Activated naive CD4-positive, alpha-beta T cell treated with anti-CD3 and anti-CD28 coated beads, Interleukin-2, amount 50 U/mL, for 16 hours (primary cell): ENCODE measurements at places on chromosomes 12 and 14.

GRCh38 chr12:74415633-74416032 lies 122.0 kb upstream of the ATXN7L3B start:
- no peak for DNase-seq

DNA sequence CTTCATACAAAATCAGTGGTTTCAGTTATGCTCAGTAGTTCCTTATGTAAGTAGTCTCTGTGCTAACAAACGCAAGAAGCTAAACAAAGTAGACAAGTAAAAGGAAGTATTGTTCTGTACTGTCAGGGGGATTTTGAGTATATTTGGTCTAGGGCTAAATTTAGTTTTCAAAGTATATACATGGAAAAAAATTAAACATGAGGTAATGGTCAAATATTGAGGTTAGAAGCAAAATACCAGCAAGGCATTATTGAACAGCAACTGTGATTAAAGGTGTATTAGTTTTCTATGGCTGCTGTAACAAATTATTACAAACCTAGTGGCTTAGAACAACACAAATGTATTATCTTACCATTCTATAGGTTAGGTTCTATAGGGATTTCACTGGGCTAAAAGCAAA lies 18.8 kb downstream of the GNG2 start:
- no peak for DNase-seq

DNA sequence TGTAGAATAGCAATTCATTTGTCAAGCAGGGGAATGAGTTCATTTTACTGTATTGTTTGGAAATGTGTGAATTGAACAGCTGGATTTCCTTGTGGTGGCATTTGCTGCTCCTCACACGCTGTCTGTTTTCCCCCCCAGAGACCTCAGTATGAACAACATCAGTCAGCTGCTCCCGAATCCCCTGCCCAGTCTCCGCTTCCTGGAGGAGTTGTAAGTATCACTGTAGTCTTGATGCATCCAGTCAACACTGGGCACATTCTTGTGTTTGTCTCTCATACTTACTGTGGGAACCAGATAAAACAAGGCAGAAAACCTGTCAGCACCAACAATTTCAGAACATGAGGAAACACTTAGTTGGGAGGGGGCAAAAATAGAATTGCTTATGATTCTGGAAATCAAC lies 64.9 kb downstream of the LGR5 start:
- no peak for DNase-seq

- no peak for DNase-seq
Observed at GRCh38 chr12:116558280-116559161, 660 bp upstream of the MAP1LC3B2 start.

DNA sequence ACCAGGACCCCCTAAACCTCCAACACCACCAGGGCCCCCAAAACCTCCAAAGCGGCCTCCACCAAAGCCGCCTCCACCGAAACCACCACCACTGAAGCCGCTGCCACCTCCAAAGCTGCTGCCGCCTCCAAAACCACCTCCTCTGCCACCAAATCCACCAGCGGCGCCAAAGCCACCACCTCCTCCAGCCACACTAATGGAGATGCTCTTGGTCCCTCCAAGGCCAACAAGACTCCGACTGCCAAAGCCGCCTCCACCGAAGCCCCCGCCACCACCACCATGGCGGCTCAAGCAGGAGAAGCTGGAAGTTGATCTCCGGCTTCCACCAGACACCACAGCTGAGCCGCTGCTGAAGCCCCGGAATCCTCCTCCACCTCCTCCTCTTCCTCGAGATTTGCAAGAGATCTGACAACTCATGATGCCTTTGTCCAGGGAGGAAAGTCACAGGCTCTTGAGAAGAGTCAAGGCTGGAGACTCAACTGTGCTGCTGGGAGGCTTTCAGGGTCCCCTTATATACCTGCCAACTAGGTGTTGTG lies at the start of gene KRT2:
TSS of gene KRT2 (minus strand) at position 486 of the 536 bp plus-strand sequence. CDS start at position 417, 69 bp downstream.
- no peak for DNase-seq

- DNase-seq = no peak
Observed at GRCh38 chr12:9944391-9944790, 12.2 kb upstream of the CLEC2A start.

DNA sequence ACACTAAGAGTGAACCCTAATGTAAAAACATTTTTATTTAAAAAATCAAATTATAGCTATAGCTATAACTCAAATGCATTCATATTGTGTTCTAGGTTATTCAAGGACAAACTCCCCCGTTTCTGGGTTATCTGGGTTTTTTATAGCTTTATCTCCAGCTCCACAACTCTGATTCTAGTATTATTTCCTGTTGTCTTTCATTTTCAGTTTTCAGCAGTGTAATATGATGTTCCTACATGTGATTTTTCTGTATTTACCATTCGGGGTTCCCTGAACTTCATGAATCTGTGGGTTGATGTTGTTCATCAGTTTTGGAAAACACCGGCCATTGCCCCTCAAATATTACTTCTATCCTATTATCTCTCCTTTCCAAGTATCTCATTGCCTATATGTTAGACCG lies 221.9 kb upstream of the FOXN3 start:
- no peak for DNase-seq

- no peak for DNase-seq
Observed at GRCh38 chr12:10179776-10180181, 947 bp downstream of the TMEM52B start.

GRCh38 chr12:32761716-32762115 lies 6.0 kb upstream of the YARS2 start:
- DNase-seq = no peak

DNA sequence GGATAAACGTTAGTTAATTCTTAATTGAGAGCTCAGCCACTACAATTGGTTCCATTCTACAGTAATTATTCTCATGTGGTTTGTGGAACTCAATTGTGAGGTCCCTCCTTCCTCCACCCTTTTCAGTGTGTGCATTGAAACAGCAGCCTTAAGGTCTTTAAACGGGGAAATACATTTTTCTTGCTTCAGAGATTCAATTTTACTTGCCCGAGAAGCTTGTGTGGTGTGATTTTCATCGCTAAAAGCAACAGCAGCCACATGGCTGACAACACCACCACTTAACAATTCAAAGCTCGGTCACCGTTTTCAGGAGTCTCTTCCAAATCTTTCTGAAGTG lies 733 bp upstream of the PPFIBP1 start:
- DNase-seq = no peak

GRCh38 chr12:108653922-108654321 lies 20.2 kb upstream of the SELPLG start:
- no peak for DNase-seq

DNA sequence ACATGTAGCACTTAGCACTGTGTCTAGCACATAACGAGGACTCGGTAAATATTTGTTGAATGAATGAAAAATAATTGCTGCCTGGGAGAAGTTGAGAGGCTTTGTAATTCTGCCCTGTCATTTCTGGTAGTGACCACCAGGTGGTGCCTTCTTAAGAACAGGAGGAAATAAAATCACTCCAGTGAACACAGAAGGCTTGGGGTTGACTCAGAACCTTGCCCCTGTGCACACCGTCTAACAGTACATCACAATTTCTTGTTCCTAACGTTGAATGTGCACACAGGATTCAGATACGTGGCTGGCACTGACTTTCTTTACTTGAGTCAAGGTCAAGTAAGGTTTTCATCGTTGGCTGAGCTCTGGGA lies 91.8 kb downstream of the RGS6 start:
- peak; percentile 13 for DNase-seq

DNA sequence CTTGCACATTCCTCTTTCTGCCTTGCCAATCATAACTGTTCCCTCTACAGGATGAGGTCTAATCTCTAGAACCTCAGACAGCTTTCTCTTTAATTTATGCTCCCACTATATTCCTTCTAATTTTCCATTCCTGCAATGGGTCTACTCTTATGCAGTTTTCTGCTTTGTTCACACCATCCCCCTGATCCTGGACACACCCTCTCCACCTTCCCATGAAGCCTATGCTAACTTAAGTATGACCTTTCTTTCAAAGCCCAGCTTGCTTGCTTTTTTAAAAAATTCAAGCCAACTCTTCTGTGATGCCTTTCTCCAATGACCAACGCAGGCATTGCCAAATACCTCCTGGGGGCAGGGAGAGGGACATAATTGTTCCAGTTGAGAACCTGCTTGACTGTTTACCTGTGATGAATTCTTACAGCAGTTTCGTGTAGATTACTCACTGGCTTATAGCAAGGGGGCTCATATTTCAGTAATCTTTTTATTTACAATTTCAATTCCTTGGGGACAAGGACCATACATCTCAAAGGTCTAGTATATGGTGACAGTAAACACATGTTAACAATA lies 7.8 kb downstream of the SLC38A1 start:
- DNase-seq = no peak
